ENCODE measurements at places on chromosomes 1 and 21.

DNA sequence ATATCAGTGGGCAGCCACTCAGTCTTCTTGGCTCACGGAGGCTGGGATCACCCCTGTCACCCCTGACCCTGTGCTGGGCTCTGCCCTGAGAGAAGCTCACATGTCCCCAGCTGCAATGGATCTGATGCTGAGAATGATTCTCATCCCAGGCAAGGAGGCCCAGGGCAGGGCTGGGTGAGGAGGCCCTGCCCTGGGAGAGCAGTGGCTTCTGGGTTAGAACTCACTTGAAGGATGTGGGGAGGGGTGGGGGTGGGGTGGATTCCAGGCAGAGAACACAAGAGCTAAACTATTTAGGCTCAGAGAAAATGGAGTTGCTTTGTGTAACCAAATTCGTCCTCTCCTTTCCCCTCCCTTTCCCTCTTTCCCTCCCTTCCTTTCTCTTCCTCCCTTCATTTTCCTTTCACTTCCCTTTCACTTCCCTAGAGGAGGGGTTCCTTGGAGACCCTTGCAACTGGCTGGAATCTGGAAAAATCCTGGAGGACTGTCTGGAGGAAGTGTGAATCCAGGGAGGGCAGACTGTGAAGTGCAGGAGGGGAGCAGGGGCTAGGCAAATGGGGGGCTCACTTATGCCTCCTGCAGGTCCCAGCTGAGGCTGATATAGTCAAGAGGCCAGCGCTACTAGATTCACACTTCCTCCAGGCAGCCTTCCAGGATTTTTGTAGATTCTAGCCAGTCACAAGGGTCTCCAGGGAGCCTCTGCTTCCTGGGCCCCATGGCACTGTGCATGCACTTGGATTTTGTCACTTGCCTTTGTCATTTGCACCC is 47.0 kb downstream of the IGSF21 start:
- DNase-seq, result no peak

DNA sequence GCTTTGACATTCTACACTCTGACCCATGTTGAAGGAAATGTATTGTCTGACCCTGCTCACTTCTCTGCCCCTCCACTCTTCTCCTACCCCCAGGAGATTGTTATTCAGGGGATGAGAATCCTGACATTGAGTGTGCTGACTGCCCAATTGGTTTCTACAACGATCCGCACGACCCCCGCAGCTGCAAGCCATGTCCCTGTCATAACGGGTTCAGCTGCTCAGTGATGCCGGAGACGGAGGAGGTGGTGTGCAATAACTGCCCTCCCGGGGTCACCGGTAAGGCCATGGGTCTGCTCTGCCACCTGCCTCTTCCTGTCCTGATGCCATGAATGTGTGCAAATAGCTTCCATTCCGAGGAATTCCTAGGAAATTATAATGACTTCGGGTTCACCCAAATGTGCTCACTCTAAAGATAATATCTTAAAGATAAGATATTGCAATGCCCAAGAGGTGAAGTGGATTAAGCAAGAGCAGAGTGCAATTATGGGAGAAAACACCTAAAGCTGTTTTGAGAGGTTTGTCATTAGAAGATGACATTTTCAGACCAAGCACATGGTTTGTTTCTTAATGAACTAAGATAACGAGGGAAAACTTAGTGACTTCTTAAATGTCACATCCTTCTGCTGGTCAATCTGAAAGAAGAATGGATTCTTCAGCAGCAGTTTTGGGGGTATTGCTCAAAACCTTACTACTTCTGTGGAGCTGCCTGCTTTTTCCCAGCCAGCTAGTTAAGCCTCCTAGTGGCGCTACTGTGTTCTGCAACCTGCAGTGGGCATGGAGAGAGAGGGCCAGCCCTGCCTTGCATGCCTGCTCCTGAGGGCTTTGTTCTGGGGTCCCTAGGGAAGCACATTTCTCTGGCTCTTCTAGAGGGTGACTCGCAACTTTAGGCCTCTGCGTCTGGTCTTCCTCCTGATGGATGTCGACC is 41.6 kb downstream of the LAMC2 start:
- no peak for DNase-seq

DNA sequence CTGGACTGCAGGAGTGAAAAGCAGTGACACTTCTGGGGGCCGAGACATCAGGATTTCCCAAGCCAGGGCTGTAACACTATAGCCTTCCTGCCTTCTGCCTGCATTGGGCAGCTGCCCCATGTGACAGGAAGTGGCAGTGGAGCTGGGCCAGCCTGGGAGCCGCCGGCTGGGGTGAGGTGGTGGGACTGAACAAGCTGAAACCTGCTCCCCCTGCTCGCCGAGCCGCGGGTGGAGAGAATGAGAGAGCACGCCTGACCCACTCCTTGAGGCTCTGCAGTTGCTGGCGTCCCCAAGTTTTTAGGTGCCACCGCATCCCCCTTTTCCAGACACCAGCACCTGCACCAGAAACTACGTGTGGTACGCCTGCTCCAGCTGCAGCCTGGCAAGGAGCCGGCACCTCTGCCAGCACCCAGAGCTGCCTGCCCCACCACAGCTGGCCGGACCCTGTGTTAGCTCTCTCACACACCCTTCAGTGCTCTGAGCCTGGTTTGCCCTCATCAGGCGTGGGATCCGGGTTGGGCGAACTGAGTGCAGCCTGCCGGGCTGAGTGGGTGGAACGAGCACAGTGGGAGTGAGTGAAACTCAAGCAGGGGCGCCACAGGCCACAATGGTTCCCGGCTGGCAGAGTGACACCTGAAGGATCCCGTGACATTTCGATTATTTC is 119.4 kb downstream of the AKT3 start:
- no peak for DNase-seq

GRCh38 chr1:53417074-53417511 is 42.1 kb upstream of the DMRTB1 start:
- no peak for DNase-seq

GRCh38 chr1:227136210-227136820 is 182.0 kb downstream of the CDC42BPA start:
- DNase-seq, result no peak

DNA sequence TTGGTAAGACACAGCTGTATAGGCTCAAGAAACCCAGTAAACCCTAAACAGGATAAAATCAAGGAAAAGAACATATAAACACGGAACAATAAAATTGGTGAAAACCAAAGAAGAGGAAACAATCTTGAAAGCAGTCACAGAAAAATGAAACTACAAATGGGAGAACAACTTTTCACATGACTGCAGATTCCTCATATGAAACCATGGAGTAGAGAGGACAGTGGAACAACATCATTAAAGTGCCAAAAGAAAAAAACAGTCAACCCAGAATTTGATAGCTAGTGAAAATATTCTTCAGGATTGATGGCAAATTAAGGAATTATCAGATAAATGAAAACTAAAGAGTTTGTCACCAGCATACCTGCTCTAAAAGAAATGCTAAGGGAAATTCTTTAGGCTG is 23.9 kb upstream of the B3GALT5 start:
- DNase-seq, result no peak

DNA sequence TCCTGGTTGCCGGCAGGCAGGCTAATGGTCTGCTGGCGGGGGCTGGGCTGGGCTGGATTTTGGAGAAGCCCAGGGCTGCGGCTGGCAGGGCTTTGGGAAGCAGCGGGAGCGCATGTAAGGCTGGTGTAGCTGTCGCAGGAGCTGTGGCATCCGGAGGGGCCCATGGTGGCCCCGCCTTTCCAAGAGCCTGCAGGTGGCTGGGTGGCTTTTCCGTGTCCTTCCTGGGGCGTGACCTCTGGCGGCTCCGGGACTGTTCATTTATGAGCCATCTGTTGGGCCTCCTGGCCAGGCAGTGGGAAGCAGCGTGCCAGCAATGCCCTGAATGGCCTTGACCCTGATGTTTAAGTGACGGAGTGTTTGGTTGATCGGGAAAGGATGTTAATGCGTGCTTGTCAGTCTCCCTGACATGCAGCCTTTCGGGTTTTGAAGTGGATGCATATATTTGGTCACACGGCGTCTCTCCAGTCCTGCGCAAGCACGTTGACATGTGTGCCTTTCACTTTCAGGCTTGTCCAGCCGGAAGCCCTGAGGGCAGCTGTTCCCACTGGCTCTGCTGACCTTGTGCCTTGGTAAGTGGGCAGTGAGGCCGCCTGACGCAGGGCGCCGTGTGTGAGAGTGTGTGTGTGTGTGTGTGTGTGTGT is 38.5 kb downstream of the AGPAT3 start:
- DNase-seq, result no peak

DNA sequence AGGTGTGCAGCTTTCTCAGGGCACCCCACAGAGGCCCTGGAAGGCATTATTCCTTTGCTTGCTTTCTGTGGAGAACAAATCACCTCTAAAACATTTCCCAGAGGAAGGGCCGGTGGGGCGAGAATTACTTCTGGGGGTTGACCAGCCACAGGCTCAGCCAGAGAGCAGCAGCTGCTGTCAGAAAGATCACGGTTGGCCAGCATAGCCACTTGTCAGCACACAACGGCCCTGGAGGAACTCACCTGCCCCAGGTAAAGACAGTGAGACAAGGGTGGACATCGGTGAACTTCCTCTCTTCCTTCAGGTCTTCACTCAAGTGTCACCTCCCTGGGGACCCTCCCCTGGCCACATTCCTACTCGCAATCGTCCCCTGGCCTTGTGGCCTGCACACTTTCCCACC is 69.5 kb upstream of the CLDN14 start:
- peak; percentile 57 for DNase-seq

DNA sequence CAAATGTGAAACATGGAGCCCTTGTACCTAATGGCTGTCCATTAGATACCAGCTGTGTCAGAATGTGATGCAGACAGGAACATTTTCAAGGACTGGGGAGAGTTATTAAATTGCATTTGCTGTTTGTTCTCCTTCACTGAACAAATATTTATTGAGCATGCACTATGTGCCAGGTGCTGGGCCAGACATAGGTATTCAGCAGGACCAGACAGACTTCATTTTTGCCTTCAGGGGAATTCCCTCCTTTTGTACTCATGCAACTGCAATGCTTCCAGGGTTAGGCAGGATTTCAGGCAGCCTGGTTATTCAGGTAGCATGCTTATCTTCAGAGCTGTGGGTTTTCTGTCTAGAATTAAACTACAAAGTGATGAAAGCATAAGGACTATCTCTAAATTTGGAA is 64.2 kb upstream of the SMYD2 start:
- no peak for DNase-seq

DNA sequence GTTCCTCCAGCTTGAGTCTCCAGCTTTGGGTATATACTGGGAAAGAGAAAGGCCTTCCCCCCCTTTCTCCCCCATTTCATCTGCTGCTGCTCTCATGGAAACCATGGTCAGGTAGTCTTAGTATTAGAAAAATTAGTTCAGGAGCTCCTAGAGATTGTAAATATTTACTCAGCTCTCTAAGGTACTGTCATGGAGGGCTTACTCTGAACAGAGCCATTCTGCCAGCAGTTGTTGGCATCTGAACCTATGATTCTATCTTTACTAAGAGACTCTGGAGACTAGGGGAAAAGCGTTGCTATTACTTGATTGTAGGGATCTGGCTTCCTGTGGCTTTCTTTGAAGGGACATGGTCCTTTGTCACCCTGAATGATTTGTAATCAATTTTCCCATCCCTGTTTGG is 6.1 kb downstream of the INTS3 start:
- DNase-seq, result no peak

Measured in left forelimb (tissue), 1 donor.